ENCODE measurements at places on chromosomes 4 and X. TPM values are rescaled to one million over a fixed set of nuclear protein-coding genes. Genes with fewer than 3 reads are reported as not detected.

The ZDHHC9 gene
- total RNA-seq = 26.8 TPM

The RAI2 gene
- not detected for total RNA-seq

The ZIC3 gene
- total RNA-seq = 0.16 TPM

The YIPF7 gene
- not detected for total RNA-seq

The MAOB gene
- not detected for total RNA-seq

The FSTL5 gene
- 75.9 TPM for total RNA-seq

The BBS12 gene
- 6.6 TPM for total RNA-seq

The CCDC160 gene
- not detected for total RNA-seq

The SYTL5 gene
- 67.0 TPM for total RNA-seq

The AMBN gene
- total RNA-seq = 0.13 TPM

The RHOXF1 gene
- total RNA-seq = not detected

The SPIN4 gene
- total RNA-seq = 2.0 TPM

The REPS2 gene
- 1.6 TPM for total RNA-seq

The DIPK2B gene
- total RNA-seq = not detected

The PCDH7 gene
- total RNA-seq = 40.5 TPM

The VSIG1 gene
- not detected for total RNA-seq

The FAM120C gene
- 5.7 TPM for total RNA-seq

The MUC7 gene
- total RNA-seq = 0.69 TPM

The HAND2 gene
- 3.8 TPM for total RNA-seq

The NUP62CL gene
- 4.6 TPM for total RNA-seq

The MAGEA2B gene
- total RNA-seq = 16.7 TPM

The PHEX gene
- total RNA-seq = 0.32 TPM

The FRMD7 gene
- 0.05 TPM for total RNA-seq

The ARSJ gene
- total RNA-seq = 3.0 TPM

The DTHD1 gene
- not detected for total RNA-seq

The GPC4 gene
- total RNA-seq = 3.6 TPM

The IL2RG gene
- not detected for total RNA-seq

The GPRASP2 gene
- 6.7 TPM for total RNA-seq

The CXorf49B gene
- total RNA-seq = not detected

The LRP2BP gene
- total RNA-seq = 0.71 TPM

The EDA2R gene
- total RNA-seq = 19.5 TPM

The MFSD8 gene
- total RNA-seq = 20.5 TPM

The HSFX1 gene
- 0.85 TPM for total RNA-seq

The GPR119 gene
- not detected for total RNA-seq

The CENPVL2 gene
- total RNA-seq = not detected

The NCAPG gene
- total RNA-seq = 45.1 TPM

The SYNPO2 gene
- 0.32 TPM for total RNA-seq

The MAP7D2 gene
- total RNA-seq = 3.5 TPM

The RGN gene
- total RNA-seq = 0.29 TPM

The ASB12 gene
- not detected for total RNA-seq

The GABRQ gene
- total RNA-seq = not detected

The BRS3 gene
- total RNA-seq = not detected

The COQ2 gene
- total RNA-seq = 9.0 TPM

The SPANXB1 gene
- total RNA-seq = not detected

The DCAF4L1 gene
- 0.18 TPM for total RNA-seq

The OTUD4 gene
- total RNA-seq = 11.5 TPM

The SLC9A6 gene
- total RNA-seq = 18.7 TPM

The CT45A5 gene
- 35.2 TPM for total RNA-seq

The CFAP299 gene
- not detected for total RNA-seq

The DKK2 gene
- total RNA-seq = 4.4 TPM

The STPG2 gene
- 0.13 TPM for total RNA-seq

The DNAAF6 gene
- total RNA-seq = not detected

The CXCL8 gene
- 11.5 TPM for total RNA-seq

The PAK3 gene
- 0.03 TPM for total RNA-seq

The FRMPD4 gene
- total RNA-seq = not detected

The CFAP47 gene
- 0.19 TPM for total RNA-seq

The POU3F4 gene
- total RNA-seq = not detected

The NDP gene
- not detected for total RNA-seq

The COL25A1 gene
- total RNA-seq = 7.5 TPM

Measured in SK-MEL-5 (cell line).